Glutamatergic neuron (in vitro differentiated cells): ENCODE measurements at places on chromosomes 4 and X.
A peak's percentile ranks its signal among the peaks of the same experiment; 100 is the strongest.

DNA sequence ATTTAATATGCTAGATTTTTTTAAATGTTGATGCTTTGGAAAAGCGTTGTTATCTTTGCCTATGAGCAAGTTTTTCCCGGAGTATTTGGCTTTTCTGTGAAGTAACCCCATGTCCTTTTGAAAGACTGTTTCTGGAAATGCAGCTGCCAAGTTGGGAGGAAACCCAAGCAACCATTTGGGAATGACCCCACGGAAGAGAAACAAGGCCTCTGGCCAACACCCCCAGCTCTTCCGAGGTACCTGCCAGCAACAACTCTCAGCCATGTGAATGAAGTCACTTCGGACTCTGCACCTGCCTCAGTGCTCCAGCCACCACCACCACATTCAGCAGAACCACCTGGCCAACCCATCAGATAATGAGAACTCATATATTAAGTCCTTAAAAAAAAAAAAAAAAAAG, 36.2 kb upstream of the DHRSX start:
- H3K36me3 ChIP-seq: no peaks in the 10 kb centered on the region
- H3K4me3 ChIP-seq: no peak overlapping the region
- H3K27me3 ChIP-seq: peaks cover 1% of the 10 kb centered on the region
- no peaks in the 10 kb centered on the region for H3K4me1 ChIP-seq
- no peak for DNase-seq

DNA sequence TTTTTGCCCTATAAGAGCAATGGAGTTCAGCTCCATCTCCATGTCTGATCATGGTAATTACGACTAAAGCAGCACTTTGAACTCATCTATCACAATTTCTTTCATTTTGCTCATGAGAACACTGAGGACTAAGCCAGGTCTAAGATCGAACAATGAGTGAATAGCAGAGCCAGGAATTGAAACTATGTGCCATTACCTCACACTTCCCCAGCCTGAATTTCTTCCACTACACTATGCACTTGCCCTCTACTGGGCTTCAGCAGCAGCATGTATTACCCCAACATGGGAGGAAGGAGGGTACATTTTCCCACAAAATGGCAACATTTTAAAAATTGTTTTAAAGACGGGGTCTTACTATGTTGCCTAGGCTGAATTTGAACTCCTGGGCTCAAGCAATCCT, 274.7 kb upstream of the FGF13 start:
- H3K4me3 ChIP-seq: no peak overlapping the region
- H3K36me3 ChIP-seq: no peaks in the 10 kb centered on the region

DNA sequence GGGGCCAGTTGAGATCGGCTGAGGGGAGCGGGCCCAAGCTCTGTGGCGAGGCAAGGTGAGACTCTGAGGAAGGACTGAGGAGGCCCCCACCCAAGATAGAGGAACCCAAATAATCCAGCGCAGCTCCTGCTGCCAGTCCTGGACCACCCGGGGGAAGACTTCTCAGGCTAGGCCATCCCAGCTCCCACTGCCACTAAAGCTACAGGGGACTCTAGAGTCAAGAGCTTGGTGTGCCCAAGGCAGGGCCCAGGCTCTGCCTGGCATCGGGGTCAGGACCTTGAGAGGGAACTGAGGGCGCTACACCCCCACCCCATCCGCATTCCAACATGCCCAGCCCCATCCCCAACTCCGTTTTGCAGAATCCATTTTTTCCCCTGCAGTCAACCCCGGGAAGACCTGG, 8.6 kb downstream of the MAGEA4 start:
- H3K4me1 ChIP-seq: no peaks in the 10 kb centered on the region
- DNase-seq: no peak
- no peak overlapping the region for H3K27ac ChIP-seq
- H3K36me3 ChIP-seq: no peaks in the 10 kb centered on the region

DNA sequence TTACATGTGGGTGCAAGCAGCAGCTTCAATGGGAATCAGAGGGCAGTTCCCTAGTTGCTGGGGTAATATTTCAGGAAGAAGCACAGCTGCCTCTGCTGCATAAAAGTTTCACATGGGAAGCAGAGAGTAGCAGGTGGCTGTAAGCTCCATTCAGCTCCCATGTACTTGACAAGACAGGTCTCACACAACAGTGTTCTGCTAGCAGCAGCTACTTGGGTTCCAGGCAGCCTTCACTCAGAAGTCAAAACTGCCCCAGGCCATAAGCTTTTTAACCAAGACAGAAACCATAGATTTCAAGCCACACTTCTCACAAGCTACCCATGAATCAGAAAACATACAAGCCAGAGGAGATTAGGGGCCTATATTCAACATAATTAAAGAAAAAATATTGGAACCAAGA, 41.4 kb upstream of the SPIN2A start:
- H3K27ac ChIP-seq: no peak overlapping the region
- no peak overlapping the region for H3K4me3 ChIP-seq
- no peaks in the 10 kb centered on the region for H3K4me1 ChIP-seq
- DNase-seq: no peak
- no peaks in the 10 kb centered on the region for H3K36me3 ChIP-seq

GRCh38 chr4:36553453-36553852, 272.0 kb downstream of the DTHD1 start:
- H3K27me3 ChIP-seq: no peaks in the 10 kb centered on the region
- H3K4me1 ChIP-seq: peaks cover 3% of the 10 kb centered on the region
- H3K4me3 ChIP-seq: no peak overlapping the region
- H3K27ac ChIP-seq: no peak overlapping the region
- H3K36me3 ChIP-seq: no peaks in the 10 kb centered on the region

DNA sequence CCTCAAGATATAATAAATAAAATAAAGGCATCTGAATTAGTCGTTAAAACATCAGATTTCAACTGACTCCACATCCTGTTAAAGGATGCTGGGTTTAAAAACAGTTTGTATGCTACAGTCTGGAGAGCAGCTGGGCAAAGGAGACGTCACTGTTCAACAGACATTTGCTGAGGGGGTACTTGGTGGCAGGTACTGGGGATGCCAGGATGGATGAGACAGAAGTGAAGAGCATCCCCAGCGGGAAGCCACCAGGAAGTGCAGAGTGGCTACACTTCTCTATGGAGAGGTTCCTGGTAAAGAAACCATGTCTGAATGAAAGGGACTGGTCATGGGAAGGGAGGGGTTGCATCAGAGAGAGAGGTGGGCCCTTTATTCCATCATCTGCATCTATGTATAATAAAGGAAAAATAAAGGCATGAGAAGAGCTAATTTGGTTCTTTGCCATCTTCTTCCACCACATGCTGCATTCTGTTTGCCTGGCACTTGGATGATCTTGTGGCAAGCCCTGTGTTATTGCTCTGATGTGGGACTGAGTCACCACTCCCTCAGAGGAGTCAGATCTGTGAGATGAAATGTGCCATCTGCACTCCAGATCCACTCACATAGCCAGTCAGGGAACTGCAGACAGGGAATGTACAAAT, 145.0 kb downstream of the SOWAHB start:
- H3K36me3 ChIP-seq: no peaks in the 10 kb centered on the region
- no peak overlapping the region for H3K4me3 ChIP-seq
- no peaks in the 10 kb centered on the region for H3K27me3 ChIP-seq
- H3K27ac ChIP-seq: peak overlapping the region; percentile 2
- no peak for DNase-seq

- H3K27me3 ChIP-seq: no peaks in the 10 kb centered on the region
- no peaks in the 10 kb centered on the region for H3K36me3 ChIP-seq
- no peak overlapping the region for H3K27ac ChIP-seq
- DNase-seq: no peak
- H3K4me3 ChIP-seq: no peak overlapping the region
Observed at GRCh38 chr4:77308843-77309242, 151.8 kb downstream of the CCNG2 start.

- H3K4me1 ChIP-seq: no peaks in the 10 kb centered on the region
- H3K36me3 ChIP-seq: no peaks in the 10 kb centered on the region
- H3K4me3 ChIP-seq: no peak overlapping the region
- DNase-seq: no peak
- no peak overlapping the region for H3K27ac ChIP-seq
Observed at GRCh38 chr4:119506806-119507205, 121.8 kb downstream of the PDE5A start.

DNA sequence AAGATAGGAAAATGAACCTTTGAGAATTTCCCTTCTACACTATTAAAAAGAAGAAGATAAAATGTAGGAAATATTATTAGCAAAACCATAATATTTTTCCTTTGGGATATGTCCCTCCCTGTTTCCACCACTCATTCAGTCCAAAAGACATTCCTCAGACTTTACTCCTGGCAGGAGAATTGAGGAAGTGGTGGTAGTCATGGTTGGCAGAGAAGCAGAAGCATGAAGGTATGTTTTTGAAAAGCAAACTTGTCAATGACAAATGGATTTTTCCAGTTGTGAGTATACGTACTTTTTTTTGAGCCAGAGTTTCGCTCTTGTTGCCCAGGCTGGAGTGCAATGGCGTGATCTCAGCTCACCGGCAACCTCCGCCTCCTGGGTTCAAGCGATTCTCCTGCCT, 13.7 kb downstream of the STAG2 start:
- no peak for DNase-seq
- peaks cover 2% of the 10 kb centered on the region for H3K27me3 ChIP-seq
- H3K4me1 ChIP-seq: peaks cover 10% of the 10 kb centered on the region

- peaks cover 8% of the 10 kb centered on the region for H3K36me3 ChIP-seq
- H3K4me3 ChIP-seq: no peak overlapping the region
- H3K27me3 ChIP-seq: peaks cover 4% of the 10 kb centered on the region
Observed at GRCh38 chr4:1901127-1901526, 29.9 kb downstream of the NSD2 start.

DNA sequence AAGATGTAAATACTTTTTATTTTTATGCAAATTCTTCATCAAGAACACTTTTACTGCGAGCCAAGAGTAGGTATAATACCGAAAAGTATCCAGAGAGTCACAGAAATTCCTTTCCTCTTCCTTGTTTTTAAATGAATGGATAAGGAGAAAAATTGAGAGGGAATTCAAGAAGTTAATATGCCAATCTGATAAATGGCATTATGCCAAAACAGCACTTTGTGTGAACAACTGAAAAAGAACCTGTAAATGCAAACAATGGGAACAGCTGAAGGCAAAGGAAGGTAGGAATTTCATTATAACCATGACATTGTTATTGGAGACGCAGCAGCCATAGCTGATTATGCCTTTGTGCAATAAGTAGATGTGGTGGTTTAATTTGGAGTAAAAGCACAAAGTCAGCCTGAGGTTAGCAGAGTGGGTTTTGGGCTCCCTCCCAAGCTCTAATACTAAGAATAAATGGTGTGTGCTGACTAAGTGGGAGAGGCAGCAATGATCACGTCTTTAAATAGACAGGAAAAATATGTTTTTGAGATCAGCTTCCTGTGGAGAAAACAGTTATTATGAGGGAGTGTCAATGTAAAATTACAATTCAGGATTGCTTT, 209.8 kb upstream of the NDST4 start:
- no peak overlapping the region for H3K4me3 ChIP-seq
- no peaks in the 10 kb centered on the region for H3K4me1 ChIP-seq
- no peak overlapping the region for H3K27ac ChIP-seq
- DNase-seq: no peak

DNA sequence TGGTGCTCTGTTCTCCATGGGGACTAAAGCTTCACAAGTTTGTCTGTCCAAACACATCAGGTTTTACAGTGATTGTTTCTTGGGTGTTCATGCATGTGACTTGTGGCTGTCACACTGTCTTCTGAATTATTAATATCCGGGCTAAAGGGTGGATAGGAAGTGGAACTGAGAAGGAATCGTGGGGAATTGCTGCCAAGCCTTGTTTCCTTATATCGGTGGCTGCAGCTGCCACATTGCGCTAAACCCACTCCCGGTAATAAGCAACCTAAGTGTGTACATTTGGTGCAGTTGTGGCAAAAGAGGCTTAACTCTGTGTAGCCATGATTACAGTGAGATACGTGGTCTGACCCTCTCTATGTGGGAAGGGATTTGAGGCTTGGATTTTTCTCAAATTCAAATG, 30.7 kb downstream of the SEPTIN11 start:
- H3K4me3 ChIP-seq: no peak overlapping the region
- peak overlapping the region; percentile 49 for H3K27ac ChIP-seq
- peaks cover 60% of the 10 kb centered on the region for H3K4me1 ChIP-seq

DNA sequence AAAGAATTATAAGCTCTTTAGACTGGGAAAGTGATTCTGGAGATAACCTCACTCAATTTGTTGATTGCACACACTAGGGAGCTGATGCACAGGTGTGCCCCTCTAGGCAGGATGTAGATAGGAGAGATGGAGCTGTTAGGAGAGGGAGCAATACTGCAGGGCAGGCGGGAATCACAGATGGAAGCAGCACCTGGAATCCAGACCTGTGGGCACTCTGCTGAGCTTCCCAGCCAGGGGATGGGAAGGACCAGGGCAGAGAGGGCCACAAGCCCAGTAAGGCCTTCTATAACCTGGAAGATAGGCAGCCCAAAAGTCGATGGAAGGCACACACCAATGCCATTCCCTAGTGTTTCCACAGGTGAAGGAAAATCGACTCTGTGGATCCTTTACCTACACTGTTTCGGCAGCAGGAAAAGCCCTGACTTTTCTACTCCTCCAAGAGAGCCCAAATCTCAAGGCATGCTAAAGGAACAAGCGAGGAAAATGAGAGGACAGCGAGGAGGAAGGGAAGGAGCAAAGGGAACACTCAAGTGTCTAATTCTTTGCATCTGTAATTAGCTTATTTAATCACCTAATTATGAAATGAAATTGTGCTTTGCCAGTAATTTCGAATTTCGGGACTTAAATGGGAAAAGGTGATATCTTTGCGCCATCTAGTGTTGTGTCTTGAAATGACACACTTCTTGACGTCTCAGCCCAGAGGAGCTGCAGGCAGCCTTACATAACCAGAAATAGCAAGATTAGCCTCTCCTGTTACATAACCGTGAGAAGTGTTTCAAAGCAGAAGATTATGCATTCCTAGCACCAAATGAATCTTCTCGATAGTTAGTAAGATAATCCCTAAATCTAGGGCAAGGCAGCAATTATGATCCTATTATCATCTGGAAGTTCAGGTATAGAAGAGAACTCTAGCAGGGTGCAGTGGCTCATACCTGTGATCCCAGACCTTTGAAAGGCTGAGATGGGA, 31.0 kb upstream of the TLR3 start:
- no peak for DNase-seq
- H3K4me1 ChIP-seq: no peaks in the 10 kb centered on the region
- H3K4me3 ChIP-seq: no peak overlapping the region
- H3K27ac ChIP-seq: no peak overlapping the region
- peaks cover 15% of the 10 kb centered on the region for H3K36me3 ChIP-seq

GRCh38 chrX:149262086-149262485, 243.0 kb downstream of the IDS start:
- DNase-seq: no peak
- no peaks in the 10 kb centered on the region for H3K4me1 ChIP-seq
- no peaks in the 10 kb centered on the region for H3K27me3 ChIP-seq
- H3K27ac ChIP-seq: no peak overlapping the region

GRCh38 chr4:61128682-61129081, 71.4 kb upstream of the ADGRL3 start:
- H3K36me3 ChIP-seq: no peaks in the 10 kb centered on the region
- no peaks in the 10 kb centered on the region for H3K27me3 ChIP-seq
- no peak overlapping the region for H3K27ac ChIP-seq
- H3K4me1 ChIP-seq: no peaks in the 10 kb centered on the region

- H3K4me3 ChIP-seq: no peak within 1 kb of the TSS
- no peaks in the 10 kb centered on the region for H3K4me1 ChIP-seq
- no peak within 1 kb of the TSS for H3K27ac ChIP-seq
- no peaks in the 10 kb centered on the region for H3K27me3 ChIP-seq
- H3K36me3 ChIP-seq: no peaks in the 10 kb centered on the region
Observed at GRCh38 chrX:48761674-48762471, at the start of gene GLOD5. Gene GLOD5 (plus strand): TSS chrX:48761747. CDS start chrX:48761791, 44 bp downstream.

GRCh38 chrX:107561468-107562215, 66.7 kb upstream of the PRPS1 start:
- DNase-seq: no peak
- no peak overlapping the region for H3K4me3 ChIP-seq
- H3K36me3 ChIP-seq: no peaks in the 10 kb centered on the region
- peaks cover 8% of the 10 kb centered on the region for H3K4me1 ChIP-seq
- no peaks in the 10 kb centered on the region for H3K27me3 ChIP-seq
